Breast epithelium (tissue), 4 donors: ENCODE measurements at places on chromosomes 5 and 9. TPM values are rescaled to one million over a fixed set of nuclear protein-coding genes. Genes with fewer than 3 reads are reported as not detected.

The CCL27 gene
- total RNA-seq = not detected

The RNF180 gene
- total RNA-seq = 14.4 TPM

The TMEM252 gene
- total RNA-seq = not detected

The TMEM232 gene
- 2.0 TPM for total RNA-seq

The MUSK gene
- total RNA-seq = 0.32 TPM

The CARD9 gene
- 3.3 TPM for total RNA-seq

The NXNL2 gene
- not detected for total RNA-seq

The SPINK6 gene
- total RNA-seq = not detected

The SLC6A7 gene
- not detected for total RNA-seq

DNA sequence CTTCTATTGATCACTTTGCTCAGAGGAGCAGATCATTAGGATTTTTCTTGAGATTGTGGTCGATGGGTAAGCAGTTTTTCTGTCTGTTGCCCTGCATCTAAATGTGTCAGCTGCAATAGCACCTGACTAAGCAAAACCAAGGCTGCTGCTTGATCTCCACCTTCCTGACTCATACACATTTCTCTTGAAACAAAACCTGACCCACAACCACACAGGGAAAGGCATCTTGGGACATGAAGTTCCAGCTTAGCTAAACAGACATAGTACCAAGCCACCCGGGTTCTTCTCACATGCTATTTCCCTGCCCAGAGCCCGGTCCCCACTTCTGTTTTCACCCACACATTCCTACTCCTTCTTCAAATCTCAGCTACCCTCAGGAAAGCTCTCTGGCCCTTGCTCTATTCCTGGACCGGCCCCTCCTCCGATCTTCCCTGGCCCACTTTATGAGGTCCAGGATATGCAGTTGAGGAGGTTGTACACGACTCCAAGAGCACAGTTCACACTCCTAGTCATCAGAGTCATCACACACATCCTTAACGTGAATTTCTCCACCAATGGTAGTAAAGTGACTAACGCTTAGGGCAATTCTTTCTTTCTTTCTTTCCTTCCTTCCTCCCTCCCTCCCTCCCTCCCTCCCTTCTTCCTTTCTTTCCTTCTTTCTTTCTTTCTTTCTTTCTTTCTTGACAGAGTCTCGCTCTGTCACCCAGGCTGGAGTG is 16.0 kb upstream of the ZBTB43 start:
- no peak for DNase-seq

DNA sequence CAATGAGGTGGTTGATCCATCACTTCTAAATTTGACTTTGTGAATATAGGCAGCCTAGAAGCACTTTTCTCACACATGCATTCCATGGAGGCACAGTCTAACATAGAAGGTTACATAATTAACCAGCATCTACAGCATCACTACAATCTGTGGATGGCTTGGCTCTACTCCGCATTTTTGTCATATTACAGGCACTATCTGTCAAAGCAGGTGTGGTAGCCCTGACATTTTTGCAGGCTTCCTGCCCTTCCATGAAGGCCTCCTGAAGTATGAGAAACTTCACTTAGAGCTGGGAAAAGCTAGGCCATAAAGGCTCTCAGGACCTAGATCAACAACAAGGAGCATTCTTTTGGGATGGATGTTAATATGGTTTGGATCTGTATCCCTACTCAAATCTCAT is 378.0 kb downstream of the ANXA1 start:
- no peak for DNase-seq

GRCh38 chr9:96559339-96559943 is 60.2 kb downstream of the CDC14B start:
- no peak for DNase-seq

- DNase-seq = no peak
Measured at GRCh38 chr5:56639476-56639875, 175.9 kb upstream of the MAP3K1 start.

DNA sequence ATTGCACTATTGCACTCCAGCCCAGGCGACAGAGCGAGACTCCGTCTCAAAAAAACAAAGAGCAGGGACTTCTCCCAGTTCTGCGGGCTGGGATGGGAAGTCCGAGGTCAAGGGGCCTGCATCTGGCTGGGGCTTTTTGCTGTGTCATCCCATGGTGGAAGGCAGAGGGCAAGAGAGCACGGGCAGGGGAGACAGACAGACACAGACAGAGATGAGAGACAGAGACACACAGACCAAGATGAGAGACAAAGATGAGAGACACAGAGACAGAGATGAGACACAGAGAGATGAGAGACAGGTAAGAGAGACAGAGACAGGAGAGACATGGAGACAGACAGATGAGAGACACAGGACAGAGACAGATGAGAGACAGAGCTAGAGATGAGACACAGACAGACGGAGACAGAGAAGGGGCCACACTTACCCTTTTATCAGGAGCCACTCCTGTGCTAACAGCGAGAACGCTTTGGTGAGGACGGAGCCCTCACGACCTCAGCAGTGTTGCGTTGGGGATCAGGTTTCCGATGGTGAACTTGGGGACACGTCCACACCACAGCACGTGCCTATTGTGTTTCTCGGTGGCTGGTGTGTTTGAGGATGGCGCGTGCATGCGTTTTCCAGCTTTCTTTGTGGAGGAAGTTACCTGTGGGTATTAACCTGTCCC is 8.9 kb upstream of the TOR4A start:
- no peak for DNase-seq

- no peak for DNase-seq
Measured at GRCh38 chr9:130051855-130052254, 1.9 kb upstream of the GPR107 start.

DNA sequence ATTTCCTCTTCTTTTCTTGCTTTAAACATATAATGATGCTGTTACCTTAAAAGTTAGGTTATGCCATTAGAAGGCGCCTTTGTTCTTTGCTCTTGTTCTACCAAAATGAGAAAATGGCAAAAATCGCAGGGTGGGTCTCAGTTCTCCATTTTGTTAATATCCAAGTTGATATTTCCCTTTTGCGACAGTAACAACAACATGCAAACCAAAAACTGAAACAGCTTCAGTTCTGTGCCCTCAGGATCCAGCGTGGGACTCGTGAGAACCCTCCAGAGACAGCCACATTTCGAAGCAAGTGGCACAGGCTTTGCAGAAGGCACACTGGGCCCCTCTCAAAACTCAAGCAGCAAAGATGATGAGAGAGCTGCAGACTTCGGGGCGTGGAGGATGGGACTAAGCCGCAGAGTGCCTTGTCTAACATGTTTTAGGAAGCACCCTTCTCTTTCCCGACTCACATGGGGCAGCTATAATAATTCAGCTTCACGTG is 33.0 kb upstream of the LCP2 start:
- DNase-seq = no peak

GRCh38 chr5:13567819-13568218 is 376.7 kb downstream of the DNAH5 start:
- DNase-seq = no peak

- no peak for DNase-seq
Measured at GRCh38 chr9:4464911-4465513, 25.3 kb upstream of the SLC1A1 start.

DNA sequence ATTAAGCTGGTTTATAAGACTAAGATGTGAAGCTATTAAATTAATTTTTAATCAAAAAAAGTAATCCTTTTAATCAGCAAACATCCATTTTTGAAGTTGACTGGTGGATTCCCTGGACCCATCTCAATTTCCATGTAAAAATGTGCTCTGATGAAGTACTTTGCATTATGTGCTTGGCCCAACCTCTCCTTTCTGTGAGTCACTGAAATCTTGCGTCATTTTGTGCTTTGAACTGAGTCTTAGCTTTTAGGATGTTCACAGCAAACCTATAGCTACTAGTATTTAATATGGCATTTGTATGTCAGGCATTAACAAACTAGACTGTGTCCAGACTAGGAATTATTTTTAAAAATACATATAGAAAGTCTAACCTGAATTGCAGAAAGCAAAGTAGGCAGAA is 55.0 kb upstream of the CDH12 start:
- no peak for DNase-seq

DNA sequence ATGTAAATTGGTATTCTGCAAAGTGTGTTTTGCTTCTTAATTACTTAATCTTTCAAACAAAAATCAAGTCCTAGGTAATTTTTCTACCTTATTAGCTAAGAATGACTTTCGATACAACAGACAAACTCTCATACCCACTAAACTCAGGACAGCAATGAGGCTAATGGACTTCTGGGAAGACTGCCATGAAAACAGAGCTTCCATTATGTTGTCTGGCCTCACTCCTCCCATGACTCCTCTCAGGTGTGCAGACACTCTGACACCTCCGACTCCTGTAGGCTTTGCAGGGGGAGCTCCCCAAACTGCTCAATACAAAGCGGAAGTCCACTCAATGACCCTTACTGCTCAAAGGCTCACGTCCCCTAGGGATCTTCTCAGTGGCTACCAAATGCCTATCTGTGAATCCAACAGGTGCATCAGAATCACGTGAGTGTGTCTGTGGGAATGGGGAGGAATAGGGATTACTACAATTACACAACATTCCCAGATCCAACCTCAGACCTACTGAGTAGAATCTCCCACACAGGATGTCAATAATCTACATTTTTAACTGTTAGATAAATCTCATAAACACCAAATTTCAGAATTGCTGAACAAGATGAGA is 289.9 kb downstream of the RAB3C start:
- no peak for DNase-seq

DNA sequence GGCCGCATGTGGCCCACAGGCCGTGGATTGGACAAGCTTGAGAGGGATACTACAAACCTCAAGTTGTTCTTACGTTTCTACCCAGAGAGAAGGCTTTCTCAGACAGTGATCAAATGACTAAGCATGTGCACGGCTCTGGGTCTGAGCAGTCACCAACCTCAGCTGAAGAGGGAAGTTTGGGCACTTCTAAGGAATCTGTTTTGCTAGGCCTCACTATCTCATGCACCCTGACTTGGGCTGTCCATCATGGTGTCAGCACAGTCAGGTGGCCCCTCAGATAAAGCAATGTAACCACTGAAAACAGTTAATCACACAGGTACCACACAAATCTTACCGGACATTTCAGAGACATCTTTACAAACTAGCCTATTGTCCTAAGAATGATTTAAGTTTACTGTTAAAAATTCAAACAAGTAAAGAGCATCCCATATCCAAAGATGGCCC is 24.6 kb downstream of the CSF2 start:
- DNase-seq = no peak

DNA sequence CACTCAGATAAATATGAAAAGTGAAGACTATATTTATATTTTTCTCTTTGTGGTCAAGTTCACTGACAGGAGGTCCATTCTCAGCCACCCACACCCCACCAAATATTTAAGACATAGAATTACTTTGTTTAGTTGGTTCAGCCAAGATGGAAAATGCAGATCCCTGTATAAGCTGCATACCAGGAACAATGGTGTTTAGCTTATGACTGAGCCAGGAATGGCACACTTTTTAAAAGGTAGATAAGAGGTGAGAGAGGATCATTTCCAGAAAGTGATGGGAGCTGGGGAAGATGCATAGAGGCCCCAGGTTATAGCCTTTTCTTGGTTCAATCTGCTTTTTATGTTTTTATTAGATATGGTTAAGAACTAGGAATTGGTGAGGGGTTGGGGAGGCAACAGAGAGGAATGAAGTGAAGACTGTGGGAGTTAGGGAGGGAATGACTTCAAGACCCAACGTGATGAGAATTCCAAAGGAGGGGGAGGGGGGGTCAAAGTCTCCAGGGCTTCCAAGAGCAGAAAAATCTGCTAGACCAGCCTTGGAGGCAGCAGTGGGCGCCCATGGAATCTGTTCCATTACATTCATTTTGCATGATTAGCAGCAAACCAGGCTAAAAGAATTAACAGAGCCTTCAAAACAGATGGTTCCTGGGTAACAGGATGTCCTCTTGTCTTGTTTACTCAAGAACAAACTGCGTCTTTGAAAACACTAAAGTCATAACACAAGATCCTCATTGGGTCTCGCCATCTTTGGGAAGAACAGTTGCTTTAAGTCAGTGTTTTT is 95.2 kb downstream of the FGF1 start:
- DNase-seq = no peak

DNA sequence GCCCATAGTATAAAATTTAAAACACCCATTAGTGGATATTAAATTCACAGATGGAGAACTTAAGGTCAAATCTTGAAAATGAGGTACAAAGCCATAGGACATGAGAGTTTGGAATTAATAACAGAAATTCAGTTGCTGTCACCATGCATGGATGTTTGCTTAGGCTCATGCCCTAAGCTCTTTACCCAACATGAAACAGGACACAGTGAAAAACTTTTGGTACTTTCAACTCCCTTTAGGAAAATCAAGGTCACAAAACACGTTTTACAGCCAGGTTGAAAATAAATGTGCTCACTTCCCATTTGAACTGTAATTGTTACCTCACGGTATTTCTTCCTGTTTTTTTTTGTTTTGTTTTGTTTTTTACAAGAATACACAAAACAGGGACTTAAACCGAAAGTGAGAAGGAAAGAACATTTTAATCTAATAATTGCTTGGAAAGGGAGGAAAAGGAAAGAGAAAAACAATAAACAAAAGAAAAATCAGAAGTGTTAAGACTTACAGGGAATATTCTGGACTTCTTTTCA is 6.1 kb upstream of the TOPORS start:
- DNase-seq = no peak

DNA sequence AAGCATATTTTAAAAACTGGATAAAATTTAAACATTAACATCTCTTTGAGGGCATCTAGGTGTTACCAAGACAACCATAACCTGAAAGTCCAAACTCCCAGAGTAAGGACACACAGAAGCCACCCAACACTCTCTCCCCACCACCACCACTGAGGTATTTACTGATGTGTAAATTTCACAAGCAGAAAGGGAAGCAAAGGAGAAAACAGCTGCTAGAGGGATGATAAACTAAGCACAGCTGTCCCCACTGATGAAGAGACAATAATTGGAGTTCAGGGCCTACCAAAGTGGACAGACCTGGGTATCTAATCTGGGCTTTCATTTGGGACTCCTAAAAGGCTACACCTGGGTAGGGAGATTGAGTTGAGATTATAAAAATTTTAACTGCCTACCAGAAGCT is 63.6 kb downstream of the FRMD3 start:
- no peak for DNase-seq

- DNase-seq = no peak
Measured at GRCh38 chr9:113449376-113449775, 14.2 kb upstream of the RGS3 start.

- no peak for DNase-seq
Measured at GRCh38 chr5:109278141-109278540, 131.6 kb downstream of the PJA2 start.

DNA sequence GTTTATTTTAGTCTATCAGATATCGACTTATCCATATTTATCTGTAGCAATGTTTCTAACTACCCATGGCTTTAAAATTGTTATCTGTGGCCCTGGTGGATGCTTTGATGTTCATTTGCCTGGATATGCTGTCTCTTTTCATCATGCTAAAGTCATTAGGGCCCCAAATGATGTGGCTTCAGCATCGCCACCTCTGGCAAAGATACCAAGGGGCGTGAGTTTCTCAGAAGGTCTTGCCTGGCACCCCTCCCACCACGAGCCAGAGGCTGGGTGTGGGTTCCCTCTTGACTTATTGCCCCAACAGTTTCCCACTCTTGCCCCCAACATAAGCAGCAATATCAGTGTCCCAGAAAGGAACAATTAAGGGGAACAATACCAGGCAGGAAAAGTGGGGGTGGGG is 5.4 kb downstream of the ROPN1L start:
- no peak for DNase-seq

GRCh38 chr9:96420468-96421219 is 2.5 kb upstream of the ZNF367 start:
- DNase-seq = no peak

GRCh38 chr5:95414451-95414850 is 23.3 kb downstream of the FAM81B start:
- no peak for DNase-seq

GRCh38 chr5:176675676-176676360 is 28.5 kb downstream of the TSPAN17 start:
- no peak for DNase-seq

GRCh38 chr5:95022967-95023695 is 261.8 kb downstream of the MCTP1 start:
- no peak for DNase-seq
